ENCODE measurements at places on chromosomes 16 and 17. TPM values are rescaled to one million over a fixed set of nuclear protein-coding genes. Genes with fewer than 3 reads are reported as not detected.

DNA sequence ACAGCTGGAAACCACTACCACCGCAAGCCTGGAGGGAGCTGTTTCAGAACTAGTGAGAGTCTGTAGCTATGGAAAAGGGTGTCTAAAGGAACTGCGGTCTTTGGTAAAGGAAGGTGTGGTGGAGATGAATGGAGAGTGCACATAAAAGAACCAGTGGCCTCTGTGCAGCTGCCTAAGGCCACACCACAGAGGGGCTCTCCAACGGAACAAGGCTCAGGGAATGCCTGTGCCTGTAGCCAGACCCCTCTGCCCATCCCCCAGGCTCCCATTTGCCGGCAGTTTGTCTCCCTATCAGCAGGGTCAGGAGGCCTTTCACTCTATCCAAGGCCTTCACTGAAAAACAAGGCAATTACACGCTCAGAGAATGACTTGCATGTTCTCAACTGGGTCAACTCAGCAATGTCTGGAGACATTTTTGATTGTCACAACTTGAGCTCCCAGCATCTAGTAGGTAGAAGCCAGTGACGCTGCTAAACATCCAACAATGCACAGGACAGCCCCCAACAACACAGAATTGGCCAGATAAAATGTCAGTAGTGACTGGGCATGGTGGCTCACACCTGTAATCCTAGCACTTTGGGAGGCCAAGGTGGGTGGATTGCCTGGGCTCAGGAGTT lies 3.3 kb upstream of the FDXR start:
- DNase-seq, result no peak
- H3K4me1 ChIP-seq, result peaks cover 20% of the 10 kb centered on the region
- H3K36me3 ChIP-seq, result no peaks in the 10 kb centered on the region

DNA sequence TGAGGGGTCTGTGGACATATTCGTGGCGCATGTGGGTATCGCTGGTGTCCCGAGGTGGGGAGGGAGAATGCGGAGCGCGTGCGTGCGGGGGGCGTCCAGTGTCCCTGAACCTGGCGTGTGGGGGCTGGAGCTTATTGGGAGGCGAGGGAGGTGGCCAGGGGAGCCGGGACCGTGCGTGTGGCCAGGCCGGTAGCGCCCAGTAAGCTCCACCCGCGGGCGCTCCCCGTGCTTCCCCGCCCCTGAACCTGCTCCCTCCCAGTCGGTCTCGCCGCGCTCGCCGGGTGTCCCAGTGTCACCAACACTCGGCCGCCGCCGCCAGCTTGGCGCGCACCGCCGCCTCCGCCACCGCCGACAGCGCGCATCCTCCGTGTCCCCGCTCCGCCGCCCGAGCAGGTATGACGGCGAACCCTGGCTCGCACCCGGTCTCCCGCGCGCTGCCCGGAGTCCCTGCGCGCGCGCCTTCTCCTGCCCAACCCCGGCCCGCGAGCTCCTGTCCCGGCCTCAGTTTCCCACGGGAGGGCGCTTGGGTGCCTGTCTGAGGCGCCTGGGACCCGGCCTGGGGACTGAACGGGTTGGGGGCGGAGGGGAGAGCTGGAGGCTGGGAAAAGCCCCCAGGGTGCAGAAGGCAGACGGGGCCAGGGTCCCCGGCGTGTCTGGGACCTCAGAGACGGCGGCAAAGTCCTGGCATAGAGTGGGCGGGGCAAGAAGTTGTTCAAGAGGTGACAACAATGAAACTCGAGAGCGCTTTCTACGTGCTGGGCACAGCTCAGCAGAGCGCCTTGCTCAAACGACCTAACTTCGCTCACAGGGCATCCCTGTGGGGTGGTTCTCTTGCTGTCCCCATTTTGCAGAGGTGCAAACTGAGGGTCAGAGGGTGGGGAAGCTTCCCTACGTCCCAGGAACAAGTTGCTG lies at the start of gene SCNN1B:
SCNN1B (plus strand) TSS at position 258 of the 912 bp plus-strand sequence. CDS start 46,298 bp downstream, outside the sequence.
- H3K4me1 ChIP-seq, result peaks cover 9% of the 10 kb centered on the region
- H3K27ac ChIP-seq, result no peak within 1 kb of the TSS
- no peak for DNase-seq
- H3K27me3 ChIP-seq, result peaks cover 33% of the 10 kb centered on the region
- peak within 1 kb of the TSS; percentile 21 for H3K4me3 ChIP-seq
- no peaks in the 10 kb centered on the region for H3K36me3 ChIP-seq

GRCh38 chr17:64032081-64032480 lies 11.6 kb upstream of the ICAM2 start:
- H3K27ac ChIP-seq, result no peak overlapping the region
- H3K4me3 ChIP-seq, result no peak overlapping the region
- no peak for DNase-seq
- H3K27me3 ChIP-seq, result no peaks in the 10 kb centered on the region
- H3K36me3 ChIP-seq, result no peaks in the 10 kb centered on the region

- H3K4me3 ChIP-seq, result no peak overlapping the region
- H3K27ac ChIP-seq, result no peak overlapping the region
- no peaks in the 10 kb centered on the region for H3K27me3 ChIP-seq
- H3K36me3 ChIP-seq, result no peaks in the 10 kb centered on the region
- DNase-seq, result no peak
- no peaks in the 10 kb centered on the region for H3K4me1 ChIP-seq
Measured at GRCh38 chr17:68572138-68572842, 28.9 kb downstream of the FAM20A start.

DNA sequence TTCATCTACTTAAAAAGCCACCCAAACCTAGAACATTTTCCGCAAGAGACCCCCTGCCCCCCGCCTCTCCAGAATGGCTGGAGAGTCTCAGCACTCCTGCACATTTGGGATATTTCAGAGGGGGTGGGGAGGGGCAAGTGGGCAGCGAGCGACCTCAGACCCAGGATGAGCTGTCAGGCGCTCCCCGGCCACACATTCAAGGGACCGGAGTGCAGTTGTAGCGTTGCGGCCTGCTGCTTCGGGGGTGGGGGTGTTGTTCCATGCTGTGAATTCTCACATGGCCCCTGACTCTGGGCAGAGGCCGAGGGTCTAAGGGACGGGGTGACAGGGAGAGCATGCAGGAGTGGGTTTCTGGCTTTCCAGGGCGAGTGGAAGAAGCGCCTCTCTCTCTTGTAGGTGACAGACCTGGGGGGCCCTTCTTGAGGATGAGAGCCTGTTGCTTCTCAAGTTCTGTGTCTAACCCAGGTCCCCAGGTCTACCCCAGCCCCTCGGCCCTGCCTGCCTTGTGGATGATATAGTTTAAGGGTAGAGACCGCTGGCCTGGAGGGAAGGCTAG lies 231.2 kb downstream of the SEC14L1 start:
- no peak for DNase-seq
- no peaks in the 10 kb centered on the region for H3K27me3 ChIP-seq
- H3K4me3 ChIP-seq, result peak overlapping the region; percentile 84
- H3K27ac ChIP-seq, result peak overlapping the region; percentile 89
- no peaks in the 10 kb centered on the region for H3K36me3 ChIP-seq
- H3K4me1 ChIP-seq, result peaks cover 71% of the 10 kb centered on the region

DNA sequence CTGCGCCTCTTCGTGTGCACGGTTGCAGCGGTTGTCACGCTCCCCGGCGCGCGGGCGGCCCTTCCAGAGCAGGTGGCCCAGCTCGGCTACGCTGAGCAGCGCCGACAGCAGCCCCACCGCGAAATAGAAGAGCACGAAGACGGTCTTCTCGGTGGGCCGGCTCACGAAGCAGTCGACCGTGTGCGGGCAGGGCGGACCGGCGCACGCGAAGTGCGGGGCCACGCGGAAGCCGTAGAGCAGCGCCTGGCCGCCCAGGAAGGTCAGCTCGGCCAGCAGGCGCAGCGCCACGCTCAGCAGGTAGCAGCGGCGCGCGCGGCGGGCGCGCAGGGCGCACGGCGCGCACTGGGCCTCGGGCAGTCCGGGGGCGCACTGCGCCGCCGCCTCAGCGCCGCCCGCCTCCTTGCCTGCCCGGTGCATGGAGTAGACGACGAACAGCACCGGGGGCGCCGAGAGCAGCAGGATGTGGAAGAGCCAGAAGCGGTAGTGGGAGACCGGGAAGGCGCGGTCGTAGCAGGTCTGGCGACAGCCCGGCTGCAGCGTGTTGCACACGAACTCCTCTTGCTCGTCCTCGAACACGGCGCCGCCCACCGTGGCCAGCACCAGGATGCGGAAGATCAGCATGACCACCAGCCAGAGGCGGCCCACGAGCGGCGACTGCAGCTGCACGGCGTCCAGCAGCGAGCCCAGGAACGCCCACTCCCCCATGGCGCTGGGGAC lies 1.3 kb downstream of the GJD3 start:
- peak overlapping the region; percentile 55 for H3K27ac ChIP-seq
- peak overlapping the region; percentile 51 for H3K4me3 ChIP-seq
- peak; percentile 43 for DNase-seq
- no peaks in the 10 kb centered on the region for H3K27me3 ChIP-seq

GRCh38 chr17:75639327-75639726 lies 6.1 kb downstream of the SMIM5 start:
- no peak for DNase-seq
- H3K4me1 ChIP-seq, result peaks cover 62% of the 10 kb centered on the region
- no peak overlapping the region for H3K4me3 ChIP-seq

- no peak overlapping the region for H3K4me3 ChIP-seq
- H3K4me1 ChIP-seq, result no peaks in the 10 kb centered on the region
- H3K27ac ChIP-seq, result no peak overlapping the region
- H3K27me3 ChIP-seq, result peaks cover 51% of the 10 kb centered on the region
- H3K36me3 ChIP-seq, result no peaks in the 10 kb centered on the region
Measured at GRCh38 chr17:58229384-58229783, 9.0 kb upstream of the LPO start.

- no peak overlapping the region for H3K27ac ChIP-seq
- no peak for DNase-seq
- no peak overlapping the region for H3K4me3 ChIP-seq
- H3K36me3 ChIP-seq, result peaks cover 11% of the 10 kb centered on the region
Measured at GRCh38 chr17:9251273-9251672, 230.0 kb downstream of the NTN1 start.

DNA sequence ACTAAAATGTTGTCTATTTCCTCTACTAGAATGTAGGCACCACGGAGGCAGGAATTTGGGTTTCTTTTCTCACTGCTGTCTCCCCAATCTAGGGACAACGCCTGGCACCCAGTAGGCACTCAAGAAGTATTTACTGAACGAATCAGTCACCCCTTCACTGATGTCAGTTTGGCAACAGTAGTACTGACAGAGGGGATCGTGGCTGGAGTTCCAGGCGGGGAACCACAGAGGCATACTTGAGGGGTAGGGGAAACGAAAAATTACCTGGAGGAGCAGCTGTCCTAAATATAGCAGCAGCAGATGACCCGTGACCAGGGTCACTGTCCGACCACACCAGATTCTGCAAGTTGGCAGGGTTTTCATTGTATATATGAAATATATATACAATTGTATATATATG lies 33.3 kb downstream of the TRIM25 start:
- no peaks in the 10 kb centered on the region for H3K36me3 ChIP-seq
- DNase-seq, result no peak
- H3K4me1 ChIP-seq, result no peaks in the 10 kb centered on the region
- H3K27ac ChIP-seq, result no peak overlapping the region

- H3K4me3 ChIP-seq, result no peak overlapping the region
- peaks cover 2% of the 10 kb centered on the region for H3K4me1 ChIP-seq
- H3K27ac ChIP-seq, result no peak overlapping the region
- no peaks in the 10 kb centered on the region for H3K27me3 ChIP-seq
Measured at GRCh38 chr16:12245088-12245920, 268.8 kb downstream of the SNX29 start.

GRCh38 chr16:61653544-61653943 lies 382.7 kb downstream of the CDH8 start:
- H3K27ac ChIP-seq, result no peak overlapping the region
- no peak for DNase-seq
- H3K4me1 ChIP-seq, result no peaks in the 10 kb centered on the region
- no peak overlapping the region for H3K4me3 ChIP-seq
- no peaks in the 10 kb centered on the region for H3K36me3 ChIP-seq

The HAS3 gene
- total RNA-seq, result 0.64 TPM

The TNFSF13 gene
- 7.9 TPM for total RNA-seq

The TP53TG3C gene
- total RNA-seq, result not detected

Measured in heart right ventricle (tissue), 16 donors.